Pancreas (tissue), 10 donors: ENCODE measurements at places on chromosomes 2 and 18.

- peak; percentile 29 for DNase-seq
These were observed 22.2 kb downstream of the SPAG16 start for GRCh38 chr2:213306316-213306942.

DNA sequence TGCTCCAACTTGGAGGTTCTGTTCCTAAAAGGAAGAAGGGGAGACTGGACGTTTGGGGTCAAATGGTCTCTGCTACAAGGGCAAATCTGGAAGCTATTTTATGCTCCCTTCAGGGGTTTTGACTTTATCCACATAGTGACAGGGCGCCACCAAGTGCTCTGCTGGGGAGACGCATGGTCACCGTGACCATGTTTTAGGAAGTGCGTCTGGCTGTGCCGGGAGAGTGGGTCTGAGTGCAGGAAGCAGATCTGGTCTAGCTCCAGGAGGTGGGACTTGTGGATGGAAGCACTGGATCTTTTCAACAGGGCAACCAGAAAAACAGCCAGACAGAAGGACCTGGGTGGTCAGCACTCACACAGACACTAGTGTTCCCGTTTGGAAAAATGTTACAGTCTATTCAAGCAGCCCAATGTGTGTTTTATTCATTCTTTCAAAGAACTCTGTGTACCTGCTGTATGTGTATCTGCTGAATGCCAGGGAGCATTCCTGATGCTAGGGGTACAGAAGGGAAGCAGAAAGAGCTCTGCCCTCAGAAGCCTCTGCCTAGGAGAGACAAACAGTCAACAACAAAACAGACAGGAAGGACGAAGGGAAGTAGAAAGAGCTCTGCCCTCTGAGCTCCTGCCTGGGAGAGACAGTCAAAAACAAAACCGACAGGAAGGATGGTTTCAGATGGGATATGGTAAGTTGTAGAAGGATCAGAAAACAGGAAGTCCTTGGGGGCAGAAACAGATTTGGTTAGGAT lies 14.3 kb downstream of the IMPA2 start:
- DNase-seq, result peak; percentile 81

DNA sequence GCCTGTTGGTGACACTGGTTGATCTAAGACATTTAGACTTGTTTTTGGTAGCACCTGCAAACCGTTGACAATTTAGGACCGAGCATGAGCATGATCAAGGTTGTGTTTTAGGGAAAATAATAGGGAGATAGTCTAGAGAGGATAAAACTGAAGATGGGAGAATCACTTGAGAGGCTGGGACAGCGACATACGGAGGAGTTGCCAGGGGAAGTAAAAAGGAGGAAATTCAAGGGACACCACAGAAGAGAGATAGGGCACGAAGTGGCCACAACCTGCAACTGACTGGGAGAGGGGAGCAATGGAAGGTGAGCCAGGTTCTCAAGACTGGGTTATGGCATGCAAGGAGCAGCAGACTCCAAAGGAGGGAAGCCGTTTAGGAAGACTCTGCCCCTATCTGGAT lies 1.4 kb upstream of the ATP8B1 start:
- DNase-seq, result no peak

DNA sequence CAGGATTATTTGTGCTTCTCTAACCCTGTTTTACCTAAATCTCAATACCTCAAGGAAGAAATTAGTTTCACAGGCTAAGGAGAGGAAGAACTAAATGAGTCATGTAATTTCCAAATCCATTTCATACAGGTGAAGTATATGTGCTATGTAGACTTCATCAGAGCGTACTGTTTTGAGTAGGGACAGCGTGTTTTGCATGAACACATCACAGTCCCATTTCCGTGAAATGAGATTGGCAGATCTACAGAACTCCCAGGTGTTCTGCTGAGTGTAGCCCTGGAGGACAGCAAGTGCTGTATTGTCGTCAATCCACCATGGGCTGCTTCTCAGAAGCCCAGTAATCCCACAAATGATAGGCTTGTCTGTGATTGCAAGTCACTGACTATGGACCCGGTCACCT lies 97.7 kb downstream of the XRCC5 start:
- no peak for DNase-seq

DNA sequence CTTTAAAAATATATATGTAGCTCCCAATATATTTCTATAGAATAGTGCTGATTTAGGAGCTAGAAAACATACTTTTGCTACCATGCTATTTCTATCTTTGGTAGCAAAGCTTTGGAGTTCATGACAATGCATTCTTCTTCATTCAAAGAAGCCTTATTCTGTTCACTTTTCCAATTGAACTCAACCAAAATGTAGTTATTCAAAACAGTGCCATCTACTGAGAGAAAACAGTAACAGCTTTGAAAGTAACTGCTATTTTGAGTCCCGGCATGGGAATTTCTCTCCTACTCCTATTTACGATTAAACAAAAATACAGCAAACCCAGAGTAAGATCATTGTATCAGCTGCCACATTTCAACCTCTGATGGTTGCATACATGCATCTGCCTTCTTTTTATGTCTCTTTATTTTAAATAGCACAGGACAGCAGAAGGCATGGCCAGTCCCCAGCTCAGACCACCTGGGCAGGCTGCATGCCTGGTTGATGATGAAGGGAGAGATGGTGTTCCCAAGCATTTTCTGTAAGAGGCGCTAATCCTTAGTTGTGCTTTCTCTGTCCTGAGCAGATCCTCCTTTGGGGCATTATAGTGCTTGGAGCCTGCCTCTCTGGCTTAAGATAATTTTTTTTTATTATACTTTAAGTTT lies 69.7 kb upstream of the SULT1C3 start:
- DNase-seq, result no peak

- DNase-seq, result no peak
These were observed 1.1 kb downstream of the NPC1 start for GRCh38 chr18:23585007-23585871.
